ENCODE measurements at places on chromosomes 2 and 18.

- no peak for DNase-seq
Measured at GRCh38 chr2:72425996-72426395, 278.3 kb upstream of the CYP26B1 start.

- DNase-seq, result no peak
Measured at GRCh38 chr2:150710916-150711315, 223.4 kb upstream of the RND3 start.

DNA sequence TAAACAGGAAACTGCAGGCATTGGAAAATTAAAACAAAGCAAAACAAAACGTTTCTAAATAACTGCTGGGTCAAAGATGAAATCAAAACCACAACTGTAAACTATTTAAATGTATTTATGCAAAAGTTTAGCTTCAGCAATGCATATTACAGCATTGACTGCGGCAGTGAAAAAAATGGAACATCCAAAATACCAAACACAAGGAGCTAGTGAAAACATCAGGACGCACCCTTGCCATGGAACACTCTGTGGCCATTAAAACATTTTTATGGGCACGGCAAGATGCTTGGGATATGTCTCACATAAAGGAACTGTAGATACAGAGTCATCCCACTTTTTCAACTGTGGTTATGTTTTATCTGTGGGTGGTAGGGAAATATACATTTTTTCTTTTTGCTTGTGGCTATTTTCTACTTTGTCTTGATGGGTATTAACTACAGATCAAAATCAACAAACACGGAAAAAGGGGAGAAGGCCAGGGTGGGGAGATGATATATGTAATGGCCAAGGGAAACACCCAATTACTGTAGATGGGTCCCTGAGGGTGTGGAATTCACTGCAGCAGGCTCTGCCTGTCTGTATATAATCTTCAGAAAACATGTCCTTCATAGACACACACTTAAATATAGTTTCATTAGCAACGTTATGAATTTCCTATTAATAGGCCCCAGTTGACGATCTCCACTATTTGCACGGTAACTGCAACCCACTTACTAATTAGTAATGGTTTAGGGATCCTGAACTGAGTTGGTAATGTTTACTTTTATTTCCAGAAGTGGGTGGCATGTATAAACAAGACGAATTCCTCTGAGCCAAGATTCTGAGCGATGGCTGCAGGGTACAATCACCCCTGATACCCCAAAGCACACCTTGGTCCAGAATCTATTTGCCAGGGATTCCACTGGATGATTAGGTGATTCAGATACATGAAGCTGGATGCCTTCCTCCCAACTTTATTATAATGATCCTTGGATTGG, 110.5 kb downstream of the ACKR3 start:
- DNase-seq, result no peak

- no peak for DNase-seq
Measured at GRCh38 chr2:50781646-50782045, 250.3 kb downstream of the NRXN1 start.

- no peak for DNase-seq
Measured at GRCh38 chr2:176500901-176501300, 231.7 kb downstream of the MTX2 start.

GRCh38 chr2:85720533-85720932, 26.4 kb downstream of the GNLY start:
- DNase-seq, result no peak

DNA sequence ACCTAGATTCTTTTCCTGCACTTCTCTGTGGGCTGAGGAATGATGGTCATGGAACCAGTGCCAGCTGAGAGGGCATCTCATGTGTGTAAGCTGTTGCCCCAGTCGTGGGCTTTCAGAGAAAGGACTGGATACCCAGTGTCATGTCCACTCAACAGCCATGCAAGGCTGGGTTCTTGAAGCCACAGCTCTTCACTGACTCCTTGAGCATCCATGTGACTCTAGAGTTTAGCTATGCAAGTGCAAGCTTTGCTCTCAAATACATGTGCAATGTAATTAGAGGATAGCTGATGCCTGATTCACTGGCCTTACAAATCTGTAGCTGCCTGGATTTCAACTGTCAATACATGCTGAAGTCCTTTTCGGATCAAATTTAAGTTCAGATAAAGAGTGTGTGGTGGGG, 46.8 kb upstream of the EML6 start:
- no peak for DNase-seq
